ENCODE measurements at places on chromosomes 4 and X.

DNA sequence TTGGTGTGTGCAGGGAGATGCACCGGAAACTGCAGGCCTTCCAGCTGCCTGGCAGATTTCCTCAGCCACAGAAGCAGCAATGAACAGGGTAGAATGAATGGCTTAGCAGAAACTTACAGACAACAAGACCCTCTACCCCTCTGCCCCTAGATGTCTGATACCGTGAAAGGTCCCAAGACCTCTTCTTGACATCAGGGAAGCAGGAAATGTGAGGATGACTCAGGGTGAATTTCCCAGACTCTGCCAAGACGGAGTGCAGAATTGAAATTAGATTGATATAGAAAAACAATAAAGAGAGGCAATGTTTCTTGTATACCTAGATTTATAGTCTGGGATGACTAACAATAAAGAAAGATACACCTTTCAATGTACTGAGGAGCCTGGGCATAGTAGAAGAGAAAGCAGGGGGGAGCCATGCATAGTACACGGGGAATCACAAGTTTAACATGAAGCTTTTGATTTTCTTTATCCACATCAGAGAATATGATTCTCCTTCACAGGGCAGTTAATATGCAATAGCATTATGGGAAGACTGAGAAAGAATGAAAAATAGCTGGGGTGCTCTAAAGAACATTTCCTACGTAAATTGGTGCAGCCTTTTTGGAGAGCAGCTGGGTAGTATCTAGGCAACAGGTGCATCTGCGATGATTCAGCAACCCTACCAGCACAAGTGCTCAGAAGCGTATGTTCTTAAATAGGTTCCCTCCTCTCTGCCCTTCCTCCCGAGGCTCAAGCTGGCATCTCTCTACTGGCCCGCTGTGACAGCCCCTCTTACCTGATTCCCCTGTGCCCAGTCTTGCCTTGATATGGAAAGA is 18.3 kb upstream of the CXCR3 start:
- no peak for DNase-seq

- DNase-seq: no peak
These were observed 72.5 kb downstream of the QRFPR start for GRCh38 chr4:121308328-121308663.

DNA sequence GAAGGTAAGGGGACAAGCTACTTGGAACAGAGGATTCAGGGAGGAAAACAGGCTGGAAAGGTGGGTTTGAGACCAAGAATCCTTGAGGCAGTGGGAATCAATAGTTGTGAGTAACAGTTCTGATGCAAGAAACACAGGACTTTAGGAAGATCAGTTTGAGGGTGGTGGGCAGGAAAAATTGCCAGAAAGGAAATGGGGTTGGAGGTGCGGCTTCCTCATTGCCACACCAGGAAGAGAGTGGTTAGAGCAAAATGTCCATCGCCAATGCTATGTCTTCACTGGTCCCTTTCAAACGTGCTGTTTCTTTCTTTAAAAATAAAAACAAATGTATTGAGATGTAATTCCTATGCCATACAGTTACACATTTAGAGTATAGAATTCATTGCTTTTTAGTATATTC is 57.1 kb upstream of the NOCT start:
- no peak for DNase-seq

DNA sequence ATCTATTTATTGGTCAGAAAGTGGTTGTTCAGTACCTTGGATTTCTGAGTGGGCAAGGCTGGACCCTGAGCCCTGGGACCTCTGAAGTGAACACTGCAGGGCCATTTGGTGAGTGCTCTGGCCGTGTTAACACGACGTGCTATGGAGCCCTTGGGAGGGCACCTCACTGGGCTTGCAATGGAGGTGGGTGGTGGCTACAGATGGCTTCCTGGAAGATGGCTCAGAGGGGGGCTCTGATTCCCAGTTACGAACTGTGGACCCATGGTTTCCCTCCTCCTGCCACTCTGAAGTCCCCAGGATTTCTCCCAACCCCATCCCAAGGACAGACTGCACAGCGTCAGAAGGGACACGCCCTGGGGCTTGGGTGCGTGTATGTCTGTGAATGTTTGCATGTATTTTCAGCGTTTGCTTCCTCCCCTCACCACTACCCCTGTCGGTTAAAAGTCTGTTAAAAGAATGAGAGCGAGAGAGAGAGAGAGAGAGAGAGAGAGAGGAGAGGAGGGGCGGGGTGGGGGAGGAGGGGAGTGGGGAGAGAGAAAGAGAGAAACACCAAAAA is 3.7 kb upstream of the RHOH start:
- DNase-seq: peak; percentile 64

DNA sequence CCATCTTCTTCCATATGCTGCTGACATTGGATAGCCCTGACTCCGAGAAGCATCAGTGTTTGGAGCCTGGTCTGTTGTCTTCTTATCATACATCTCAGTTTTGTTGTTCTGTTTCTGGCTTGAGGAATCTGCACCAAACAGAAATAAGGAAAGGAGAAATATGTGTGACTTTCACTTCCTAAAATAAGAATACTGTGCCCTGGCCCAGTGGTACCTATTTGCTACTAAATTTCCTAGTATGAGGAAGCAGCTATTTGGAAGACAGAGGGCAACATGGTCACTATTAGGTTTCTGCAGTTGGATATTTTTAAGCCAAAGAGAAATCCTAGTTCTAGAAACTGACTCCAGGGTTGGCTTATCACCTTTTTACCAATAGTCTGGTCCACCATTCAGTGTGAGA is 16.8 kb downstream of the CT47C1 start:
- DNase-seq: no peak

- DNase-seq: no peak
These were observed 432.6 kb downstream of the INPP4B start for GRCh38 chr4:142413485-142413884.

GRCh38 chr4:129514852-129515251 is 418.9 kb downstream of the C4orf33 start:
- DNase-seq: no peak

GRCh38 chrX:38277802-38278201 is 49.5 kb downstream of the RPGR start:
- DNase-seq: no peak
